ENCODE measurements at places on chromosomes 2 and 18.

DNA sequence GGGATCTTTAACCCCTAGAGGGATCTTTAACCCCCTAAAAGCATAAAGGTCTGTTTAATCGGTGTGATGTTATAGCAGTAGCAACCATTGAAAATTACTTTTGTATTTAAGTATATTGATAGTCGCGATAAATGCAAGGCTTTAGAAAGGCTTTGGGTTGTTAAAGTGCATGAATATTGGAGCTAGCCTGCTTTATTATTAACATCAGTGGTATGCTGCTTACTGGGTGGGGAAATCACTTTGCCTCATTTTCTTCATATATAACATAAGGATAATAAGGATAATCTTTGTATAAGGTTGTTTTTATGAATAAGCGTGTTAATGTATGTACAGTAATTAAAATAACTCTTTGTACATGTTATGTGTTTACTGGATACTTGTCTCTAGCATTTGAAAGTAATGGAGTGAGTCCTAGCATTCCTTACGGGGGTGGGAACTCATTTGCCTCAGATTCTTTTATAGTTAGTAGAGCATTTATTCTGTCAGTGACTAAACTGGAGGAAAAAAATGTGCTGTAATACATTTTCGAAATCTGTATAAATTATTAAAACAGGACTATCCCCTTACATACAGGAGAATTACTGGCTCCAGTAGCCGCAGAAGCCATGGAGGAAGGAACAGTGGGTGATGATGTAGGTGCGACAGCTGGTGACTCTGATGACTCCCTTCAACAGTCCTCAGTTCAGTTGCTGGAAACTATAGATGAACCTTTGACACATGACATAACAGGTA, 122.2 kb downstream of the BIRC6 start:
- no peak for DNase-seq
- H3K4me1 ChIP-seq: no peaks in the 10 kb centered on the region

DNA sequence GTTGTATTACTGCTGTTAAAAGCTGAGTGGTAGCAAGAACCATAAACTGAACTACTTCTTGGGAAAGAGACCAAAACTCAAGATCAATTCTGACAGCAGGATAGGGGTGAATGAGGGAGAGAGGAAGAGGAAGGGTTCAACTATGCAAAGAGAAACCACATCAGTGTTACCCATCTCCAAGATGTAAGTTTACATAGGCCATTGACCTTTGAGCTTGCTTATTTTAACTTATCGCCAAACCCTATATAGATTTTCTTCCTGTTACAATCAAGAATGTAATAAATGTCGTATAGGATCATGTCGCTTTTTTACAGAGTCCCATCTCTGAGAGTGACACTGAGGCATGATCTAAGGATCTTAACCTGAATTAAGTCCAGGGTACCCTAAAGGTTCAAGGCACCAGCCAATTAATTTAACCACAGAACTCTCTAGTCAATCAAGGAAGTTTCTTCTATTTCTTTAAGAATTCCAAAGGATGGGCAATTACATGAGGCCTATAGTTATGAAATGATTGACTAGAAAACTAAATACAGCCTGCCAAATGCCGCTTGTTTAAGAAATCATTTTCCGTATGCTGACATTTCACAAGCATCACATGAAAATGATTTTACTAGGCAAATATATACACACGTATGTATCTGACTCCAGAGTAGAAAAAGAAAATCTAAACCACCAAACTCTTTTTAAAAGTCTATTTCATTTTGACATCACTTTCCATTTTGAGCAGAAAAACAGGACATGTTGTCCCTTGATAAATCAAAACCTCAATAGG, 11.8 kb downstream of the RND3 start:
- no peak for DNase-seq
- no peak overlapping the region for H3K4me3 ChIP-seq
- H3K36me3 ChIP-seq: peaks cover 51% of the 10 kb centered on the region
- H3K27me3 ChIP-seq: no peaks in the 10 kb centered on the region
- H3K27ac ChIP-seq: peak overlapping the region; percentile 77
- peaks cover 100% of the 10 kb centered on the region for H3K4me1 ChIP-seq

GRCh38 chr2:1662606-1663180, 81.6 kb downstream of the PXDN start:
- H3K36me3 ChIP-seq: no peaks in the 10 kb centered on the region
- no peaks in the 10 kb centered on the region for H3K4me1 ChIP-seq
- H3K4me3 ChIP-seq: no peak overlapping the region
- no peaks in the 10 kb centered on the region for H3K27me3 ChIP-seq
- no peak overlapping the region for H3K27ac ChIP-seq

- H3K4me1 ChIP-seq: peaks cover 16% of the 10 kb centered on the region
- H3K36me3 ChIP-seq: no peaks in the 10 kb centered on the region
- H3K27me3 ChIP-seq: no peaks in the 10 kb centered on the region
- H3K4me3 ChIP-seq: no peak overlapping the region
- H3K27ac ChIP-seq: peak overlapping the region; percentile 57
Measured at GRCh38 chr2:200077838-200078237, 122.5 kb downstream of the MAIP1 start.

DNA sequence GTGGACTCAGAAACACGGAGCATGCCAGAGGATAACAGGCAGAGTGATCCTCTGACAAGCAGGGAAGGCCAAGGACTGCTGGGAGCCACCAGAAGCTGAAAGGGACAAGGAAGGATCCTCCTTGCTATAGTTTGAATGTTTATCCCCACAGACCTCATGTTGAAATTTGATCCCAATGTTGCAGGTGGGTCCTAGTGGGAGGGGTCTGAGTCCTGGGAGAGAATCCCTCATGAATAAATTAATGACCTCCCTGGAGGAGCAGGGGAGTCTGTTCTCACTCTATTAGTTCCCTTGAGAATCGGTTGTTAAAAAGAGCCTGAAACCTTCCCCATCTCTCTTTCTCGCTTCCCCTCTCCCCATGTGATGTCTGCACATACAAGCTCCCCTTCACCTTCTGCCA, 124.4 kb downstream of the FBXO15 start:
- no peak overlapping the region for H3K27ac ChIP-seq
- H3K27me3 ChIP-seq: no peaks in the 10 kb centered on the region
- no peaks in the 10 kb centered on the region for H3K4me1 ChIP-seq
- H3K36me3 ChIP-seq: no peaks in the 10 kb centered on the region
- DNase-seq: no peak

DNA sequence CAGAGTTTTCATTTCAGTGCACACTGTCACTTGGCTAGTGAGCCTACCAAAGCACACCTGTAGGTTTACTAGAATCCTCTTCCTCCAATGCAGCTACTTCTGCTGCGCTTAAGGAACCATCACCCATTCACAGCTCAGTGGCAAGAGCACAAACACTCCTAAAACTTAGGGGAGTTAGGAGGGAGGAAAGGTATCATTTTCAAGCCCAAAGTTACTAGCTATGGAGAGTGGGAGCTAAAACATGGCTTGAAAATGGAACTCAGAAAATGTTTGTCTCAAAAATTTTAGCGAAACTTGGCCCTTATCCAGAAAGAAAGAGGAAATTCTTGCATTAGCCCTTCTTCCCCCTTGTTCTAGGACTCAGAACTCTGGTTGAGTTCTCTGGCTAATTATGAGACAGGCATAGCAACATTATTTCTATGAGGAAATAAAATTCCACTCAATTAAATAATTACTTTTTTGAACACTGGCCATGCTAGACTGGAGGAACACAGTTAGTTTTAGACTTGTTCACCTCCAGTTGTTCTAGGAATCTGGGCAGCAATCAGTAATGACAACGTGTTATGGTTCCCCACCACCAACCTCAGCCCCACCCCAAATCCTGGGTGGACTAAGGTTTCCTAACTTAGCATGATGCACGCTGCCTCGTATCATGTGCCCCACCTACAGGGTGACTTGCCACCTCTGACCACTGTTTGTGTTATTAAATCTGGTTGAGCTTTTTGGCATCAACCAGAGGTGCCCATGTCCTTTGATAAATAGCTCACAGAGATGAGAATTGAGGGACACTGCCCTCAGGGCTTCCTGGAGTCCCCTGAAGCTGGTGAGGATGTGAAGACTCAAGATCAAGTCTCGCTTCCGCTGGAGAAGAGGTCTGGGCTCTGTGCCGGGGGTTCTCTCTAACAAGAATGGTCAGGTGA, 32.8 kb downstream of the LPIN2 start:
- no peak overlapping the region for H3K4me3 ChIP-seq
- no peaks in the 10 kb centered on the region for H3K27me3 ChIP-seq
- H3K36me3 ChIP-seq: no peaks in the 10 kb centered on the region

- H3K4me3 ChIP-seq: no peak overlapping the region
- H3K4me1 ChIP-seq: no peaks in the 10 kb centered on the region
- no peaks in the 10 kb centered on the region for H3K36me3 ChIP-seq
- no peak overlapping the region for H3K27ac ChIP-seq
Measured at GRCh38 chr2:198966269-198966668, 491.5 kb downstream of the SATB2 start.
